Stimulated activated CD8-positive, alpha-beta memory T cell treated with anti-CD3 and anti-CD28 coated beads, Interleukin-7, amount 100 ng/mL, for 1 hour (primary cell): ENCODE measurements at places on chromosomes 1 and 21.

DNA sequence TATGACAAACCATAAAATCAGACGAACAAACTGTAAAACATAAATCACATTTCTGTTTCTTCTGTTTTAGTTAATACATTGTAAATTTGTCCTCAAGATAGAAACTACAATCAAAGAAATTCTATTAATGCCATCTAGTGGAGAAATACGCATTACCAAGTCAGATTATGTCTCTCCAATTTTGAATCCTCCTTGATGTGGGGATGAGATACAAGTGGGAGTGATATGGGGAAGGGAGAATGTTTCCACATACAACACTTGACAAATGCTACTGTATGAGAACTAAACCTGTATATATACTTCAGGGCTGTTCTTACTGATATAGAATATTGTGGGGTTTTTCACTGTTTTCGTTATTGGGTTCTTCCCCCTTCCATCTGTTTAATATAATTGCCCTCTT lies 2.6 kb downstream of the HFM1 start:
- no peak for DNase-seq

DNA sequence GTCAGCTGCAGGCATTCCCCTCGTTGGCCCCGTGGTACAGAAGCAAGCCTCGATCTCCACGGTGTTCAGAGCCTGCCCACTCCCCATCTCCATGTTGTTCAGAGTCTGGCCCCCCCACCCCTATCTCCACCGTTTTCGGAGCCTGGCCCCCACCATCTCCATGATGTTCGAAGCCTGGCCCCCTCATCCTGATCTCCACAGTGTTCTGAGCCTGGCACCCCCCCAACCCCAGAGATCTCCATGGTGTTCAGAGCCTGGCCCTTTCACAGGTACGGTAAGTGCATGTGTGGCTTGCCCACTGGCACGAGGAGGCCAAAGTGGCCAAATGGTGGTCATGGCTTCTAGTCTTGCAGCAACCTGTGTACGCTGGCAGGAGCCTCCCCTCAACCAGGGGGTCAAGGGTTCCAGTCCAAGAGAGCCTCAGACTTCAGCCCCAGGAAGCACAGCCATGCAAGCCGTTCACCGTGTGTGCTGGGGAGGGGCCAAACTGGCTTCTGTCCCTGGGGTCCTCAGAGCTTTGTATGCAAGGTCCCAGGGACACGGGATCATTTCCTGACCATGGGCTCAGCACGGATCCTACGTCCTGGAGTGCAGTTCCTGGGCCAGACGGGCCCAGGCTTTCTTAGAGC lies 13.3 kb upstream of the PCBP3 start:
- DNase-seq = no peak

GRCh38 chr1:113871597-113872113 lies at the start of gene PTPN22:
Gene PTPN22, minus strand, starts transcription at chr1:113871712.
- peak; percentile 49 for DNase-seq

- DNase-seq = no peak
These were observed 52.9 kb upstream of the CD46 start for GRCh38 chr1:207698822-207699483.

DNA sequence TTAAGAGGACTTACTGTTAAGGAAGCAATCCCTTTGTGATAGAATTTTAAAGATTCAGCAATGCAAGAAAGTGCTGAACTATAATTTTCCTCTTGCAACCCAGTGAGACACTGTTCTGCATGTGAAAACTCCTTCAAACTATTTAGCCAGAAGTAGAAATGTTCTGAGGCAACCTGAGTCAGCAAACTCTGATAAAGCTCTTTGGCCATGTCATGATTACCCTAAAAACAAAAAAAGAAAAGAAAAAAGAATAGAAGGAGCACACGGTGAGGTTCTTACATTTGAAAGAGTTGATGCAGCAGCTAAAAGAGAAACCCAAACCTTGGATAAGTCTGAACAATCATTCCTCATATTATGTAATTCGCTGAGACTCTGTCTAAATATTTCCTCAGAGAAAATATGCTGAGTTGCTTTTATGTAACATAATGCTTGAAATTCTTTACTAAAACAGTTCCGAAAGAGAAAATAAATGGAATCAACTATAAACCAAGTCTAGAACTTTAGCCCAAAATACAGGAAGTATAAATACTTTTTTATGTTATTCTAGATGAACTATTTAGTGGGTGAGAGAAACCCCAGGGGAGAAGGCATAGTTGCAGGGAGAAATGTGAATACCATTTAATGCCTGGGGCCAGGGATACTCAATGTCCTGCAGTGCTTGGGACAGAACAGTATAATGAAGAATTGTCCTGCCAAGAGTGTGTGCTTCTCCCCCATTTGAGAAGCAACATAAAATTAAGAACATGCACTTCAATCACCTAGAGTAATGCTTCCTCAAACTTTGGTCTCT lies 60.0 kb downstream of the INTS7 start:
- no peak for DNase-seq

DNA sequence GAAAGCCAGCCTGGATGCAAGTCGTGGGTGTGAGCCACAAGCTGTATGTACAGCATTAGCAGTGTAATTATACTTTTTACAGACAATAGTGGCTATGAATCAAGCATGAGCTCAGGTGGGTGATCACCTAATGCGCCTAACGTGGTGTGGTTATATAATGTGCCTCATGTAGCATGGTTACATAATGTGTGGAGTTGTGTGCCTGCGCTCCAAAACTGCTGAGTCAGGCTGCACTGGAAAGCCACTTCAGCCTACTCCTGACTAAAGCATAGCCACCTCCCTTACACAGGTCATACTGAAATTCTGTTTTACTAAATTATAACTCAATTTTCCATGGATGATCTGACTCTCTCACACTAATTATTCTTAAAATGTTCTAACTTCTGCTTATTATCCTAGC lies 69.8 kb downstream of the KCNT2 start:
- no peak for DNase-seq

DNA sequence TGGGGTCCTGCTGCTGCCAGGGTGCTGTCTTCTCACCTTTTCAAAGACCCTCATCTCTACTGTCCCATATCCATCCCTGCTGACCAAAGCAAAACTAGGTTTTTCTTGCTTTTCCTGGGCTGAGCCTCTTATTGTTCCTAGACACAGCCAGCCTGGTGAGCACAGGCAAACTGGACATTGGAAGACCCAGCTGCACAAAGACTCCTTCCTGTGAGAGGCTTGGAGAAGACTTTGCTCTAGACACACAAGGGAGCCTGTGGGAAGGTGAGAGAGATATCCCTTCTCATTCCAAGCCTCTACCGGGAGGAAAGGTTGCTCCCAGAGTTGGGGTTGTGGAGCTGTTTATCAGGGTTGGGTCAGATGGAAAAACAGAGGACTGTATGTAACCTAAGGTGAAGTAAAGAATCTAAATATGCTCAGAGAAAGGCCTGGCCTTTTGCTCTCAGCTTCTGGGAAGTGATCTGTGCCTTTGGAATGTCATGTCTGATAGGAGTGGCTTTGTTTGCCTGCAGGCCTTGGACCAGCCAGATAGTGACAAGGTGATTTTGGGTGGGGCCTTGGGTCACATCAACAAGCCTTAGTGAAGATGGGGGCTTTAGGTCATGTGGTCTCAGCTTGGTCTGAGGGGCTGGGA lies 87.6 kb upstream of the RUNX1 start:
- no peak for DNase-seq

DNA sequence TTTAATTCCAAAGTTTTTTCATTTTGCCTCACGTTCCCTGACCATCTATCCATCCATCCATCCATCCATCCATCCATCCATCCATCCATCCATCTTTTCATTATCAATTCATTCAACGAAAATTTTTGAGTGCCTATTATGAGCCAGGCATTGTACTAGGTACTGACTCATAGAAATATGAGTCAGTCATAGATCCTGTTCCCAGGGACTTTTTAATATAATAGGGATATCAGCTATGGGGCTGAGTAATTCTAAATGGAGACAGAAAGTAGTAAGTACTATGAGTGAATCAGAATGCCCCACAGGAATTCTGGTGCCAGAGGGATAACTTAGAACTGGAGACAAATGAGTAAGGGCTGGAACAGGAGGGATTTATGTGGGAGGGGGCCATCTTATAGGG lies 49.8 kb upstream of the GNG12 start:
- DNase-seq = no peak

DNA sequence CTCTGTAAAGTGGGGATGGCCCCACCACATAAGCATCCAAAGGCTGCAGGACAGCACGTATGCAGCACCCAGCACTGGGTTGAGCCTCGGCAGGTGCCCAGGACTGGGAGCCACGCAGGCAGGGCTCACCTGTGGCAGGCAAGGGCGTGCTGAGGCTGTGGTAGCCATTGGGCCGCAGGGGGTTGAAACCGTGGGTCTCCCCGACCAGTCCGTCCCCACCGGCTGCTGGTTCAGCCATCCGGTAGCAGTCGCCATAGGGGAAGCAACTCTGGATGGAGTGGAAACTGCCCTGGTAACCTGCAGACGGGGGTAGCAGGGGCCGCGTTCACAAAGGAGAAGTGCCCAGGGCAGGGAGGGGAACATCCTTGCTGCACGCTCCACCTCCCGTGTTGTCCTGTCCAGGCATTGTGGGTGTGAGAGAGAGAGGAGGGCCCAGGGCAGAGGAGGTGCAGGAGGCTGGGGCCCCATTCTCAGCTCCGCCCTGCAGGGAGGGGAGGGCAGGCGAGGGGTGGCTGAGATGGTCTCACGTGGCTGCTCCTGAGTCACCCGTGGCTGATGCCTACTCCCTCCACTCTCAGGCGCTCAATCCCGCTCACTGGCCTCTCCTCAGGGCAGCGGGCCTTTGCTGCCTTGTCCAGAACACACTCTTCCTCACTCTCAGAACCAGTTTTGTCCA lies 49.9 kb downstream of the DMRTB1 start:
- DNase-seq = no peak

DNA sequence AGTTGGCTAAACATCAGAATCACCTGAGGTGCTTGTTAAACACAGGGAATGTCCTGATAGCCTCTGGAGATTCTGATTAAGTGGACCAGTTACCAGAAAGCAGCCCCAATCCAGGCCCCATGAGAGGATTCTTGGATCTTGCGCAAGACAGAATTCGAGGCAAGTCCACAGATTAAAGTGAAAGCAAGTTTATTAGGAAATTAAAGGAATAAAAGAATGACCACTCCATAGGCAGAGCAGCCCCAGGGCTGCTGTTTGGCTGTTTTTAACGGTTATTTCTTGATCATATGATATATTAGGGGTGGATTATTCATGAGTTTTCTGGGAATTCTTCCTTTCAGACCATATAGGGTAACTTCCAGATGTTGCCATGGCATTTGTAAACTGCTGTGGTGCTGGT lies 176.2 kb downstream of the ROR1 start:
- DNase-seq = no peak

DNA sequence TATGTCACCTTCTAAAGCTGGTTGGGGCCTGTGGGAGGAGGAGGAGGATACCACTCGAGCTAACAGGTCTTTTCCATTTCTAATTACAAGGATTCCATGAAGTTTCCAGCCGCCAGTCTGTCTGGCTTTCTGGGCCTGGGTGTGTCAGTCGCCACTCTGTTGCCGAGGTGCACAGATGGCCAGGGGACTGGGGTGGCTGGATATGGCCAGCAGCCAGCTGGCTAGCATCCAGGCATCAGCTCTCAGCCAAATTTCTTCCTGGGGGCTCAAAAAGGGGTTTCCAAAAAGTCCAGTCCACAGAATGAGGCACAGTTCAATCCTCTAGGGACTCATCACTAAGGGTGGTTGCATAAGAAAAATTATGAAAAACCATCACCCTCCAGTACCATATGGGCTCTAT lies 32.4 kb downstream of the ITPKB start:
- DNase-seq = no peak
